ENCODE measurements at places on chromosomes 13 and 19. TPM values are rescaled to one million over a fixed set of nuclear protein-coding genes. Genes with fewer than 3 reads are reported as not detected.

GRCh38 chr13:94050039-94050438, 429.4 kb downstream of the DCT start:
- DNase-seq: no peak

DNA sequence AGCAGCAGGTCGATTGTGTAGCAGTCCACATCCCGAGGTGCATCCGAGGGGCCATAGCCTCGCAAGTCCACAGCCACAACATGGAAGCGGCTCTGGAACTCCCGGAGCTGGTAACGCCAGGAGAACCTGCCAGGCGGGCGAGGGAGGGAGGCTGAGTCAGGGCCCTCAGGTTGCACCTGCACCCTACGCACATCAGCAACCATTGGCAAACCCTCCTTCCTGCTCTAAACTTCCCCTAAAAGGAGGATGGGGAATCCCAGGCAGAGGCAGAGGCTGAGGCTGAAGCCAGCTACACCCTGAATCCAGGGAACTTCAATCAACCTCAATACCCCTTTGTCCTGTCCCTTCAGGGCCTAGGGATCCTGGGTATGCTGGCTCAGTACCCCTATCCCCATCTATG, 977 bp downstream of the EPHX3 start:
- no peak for DNase-seq

The FOXA3 gene
- not detected for total RNA-seq

The SYCN gene
- not detected for total RNA-seq

DNA sequence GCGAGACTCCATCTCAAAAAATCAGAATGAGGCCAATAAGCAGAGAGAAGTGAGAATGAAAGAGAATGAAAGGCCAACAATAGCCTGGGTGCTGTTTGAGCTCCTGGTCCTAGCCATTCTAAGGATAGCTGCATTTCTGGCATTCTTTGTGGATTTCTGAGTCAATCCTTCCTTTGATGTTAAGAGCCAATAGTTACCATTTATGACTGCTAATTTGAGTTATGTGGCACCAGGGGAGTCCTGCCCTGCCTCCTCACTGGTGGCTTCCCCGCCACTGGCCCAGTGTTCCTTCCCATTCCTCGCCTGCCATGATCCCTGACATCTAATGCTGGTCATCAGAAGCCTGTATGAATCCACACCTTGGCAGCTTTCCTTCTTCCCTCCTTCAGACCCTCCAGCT, 991.2 kb downstream of the UQCRFS1 start:
- no peak for DNase-seq

DNA sequence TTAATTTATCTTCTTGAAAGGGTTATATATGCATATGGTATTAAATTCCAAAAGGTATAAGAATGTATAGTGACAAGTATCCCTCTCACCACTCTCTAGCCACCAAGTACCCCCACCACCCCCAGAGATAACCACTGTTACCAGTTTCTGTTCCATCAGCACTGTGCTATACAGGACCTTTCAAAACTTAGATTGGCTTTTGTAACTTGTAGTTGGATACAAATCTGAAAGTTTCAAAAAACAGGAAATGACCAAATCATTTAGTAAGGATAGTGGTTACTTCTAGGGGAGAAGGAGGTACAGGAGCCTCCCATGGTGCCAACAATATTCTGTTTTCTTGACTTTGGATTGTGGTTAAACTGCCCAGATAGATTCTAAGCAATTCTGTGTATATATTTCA, 56.7 kb downstream of the AKAP11 start:
- no peak for DNase-seq

- DNase-seq: no peak
Observed at GRCh38 chr19:54440641-54441040, 8.4 kb upstream of the LENG8 start.

DNA sequence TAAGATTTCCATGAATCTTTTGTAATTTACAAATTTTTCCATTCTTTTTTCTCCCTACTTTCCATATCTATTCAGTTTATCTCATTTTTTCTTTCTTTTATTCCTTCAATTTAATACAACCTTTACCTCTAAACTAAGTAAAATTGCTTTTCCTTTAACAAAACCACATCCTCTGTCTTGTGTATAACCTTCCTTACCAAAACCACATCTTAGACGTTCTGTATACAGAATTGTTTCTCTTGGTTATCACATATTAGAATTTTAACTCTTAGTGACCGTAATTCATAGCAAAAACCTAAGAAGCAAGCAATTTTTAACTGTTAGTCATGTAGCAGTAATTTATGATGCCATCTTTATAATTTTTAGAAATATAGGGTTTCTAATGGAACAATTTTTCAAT, 15.0 kb downstream of the PPP5C start:
- DNase-seq: no peak

DNA sequence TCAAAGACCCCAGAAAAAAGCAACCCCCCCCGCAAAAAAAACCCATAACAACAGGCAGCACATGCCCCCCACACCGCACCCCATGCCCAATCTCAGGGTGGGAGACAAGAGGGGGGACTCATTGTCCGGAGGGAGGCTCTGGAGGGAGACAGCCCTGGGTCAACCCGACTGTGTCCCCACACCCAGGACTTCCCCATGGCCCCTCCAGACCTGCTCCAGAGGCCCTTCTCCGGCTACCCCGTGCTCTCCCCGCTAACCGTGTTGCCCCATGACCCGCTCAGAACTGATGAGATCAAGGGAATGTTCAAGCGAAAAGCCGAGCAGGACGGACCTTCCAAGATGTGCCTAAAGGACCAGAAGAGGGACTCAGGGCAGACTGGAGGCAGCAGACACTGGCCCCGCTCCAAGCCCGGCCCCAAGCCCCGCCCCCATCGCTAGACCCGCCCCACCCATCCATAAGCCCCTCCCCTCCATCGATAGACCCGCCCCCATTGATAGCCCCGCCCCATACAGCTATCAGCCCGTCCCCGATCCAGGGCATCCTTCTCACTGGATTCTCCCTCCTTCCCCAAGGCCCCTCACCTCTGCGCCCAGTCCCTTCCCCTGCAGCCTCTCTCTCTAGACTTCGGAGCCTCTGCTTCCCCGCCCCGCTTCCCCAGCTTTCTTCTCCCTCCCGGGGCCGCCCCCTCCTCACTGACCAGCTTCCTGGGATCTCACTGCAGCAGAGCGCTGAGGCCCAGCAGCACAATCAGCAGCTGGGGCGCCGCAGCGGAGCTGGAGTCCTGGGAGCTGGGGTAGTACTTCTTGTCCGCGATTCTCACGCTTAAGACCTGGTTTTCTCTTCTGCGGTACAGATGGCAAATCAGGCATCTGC, 2.2 kb downstream of the BST2 start:
- DNase-seq: no peak

- DNase-seq: no peak
Observed at GRCh38 chr19:2542341-2543069, 66.6 kb downstream of the GADD45B start.

The ZNF791 gene
- 22.9 TPM for total RNA-seq

The SCN1B gene
- 2.0 TPM for total RNA-seq

The ZNF235 gene
- total RNA-seq: 10.0 TPM

GRCh38 chr13:73754241-73754640, 380.0 kb downstream of the KLF12 start:
- DNase-seq: no peak

DNA sequence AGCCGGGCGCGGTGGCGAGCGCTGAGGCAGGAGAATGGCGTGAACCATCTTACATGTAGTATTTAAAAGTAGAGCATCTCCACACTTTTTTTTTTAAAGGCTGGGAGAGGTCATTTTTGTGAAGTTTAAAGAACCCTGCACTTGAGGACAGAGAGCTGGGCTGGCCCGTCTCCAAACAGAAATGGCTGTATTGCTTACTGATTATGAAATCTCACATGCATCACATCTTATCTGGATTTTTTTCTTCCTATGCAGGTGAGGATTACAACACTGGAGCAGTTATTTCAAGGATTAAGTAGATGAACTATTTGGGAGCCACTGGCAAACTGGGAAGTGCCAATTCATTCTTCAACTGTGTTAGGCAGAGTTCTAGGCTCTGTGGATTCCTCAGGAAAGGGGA, 59.5 kb downstream of the TEX26 start:
- DNase-seq: no peak

DNA sequence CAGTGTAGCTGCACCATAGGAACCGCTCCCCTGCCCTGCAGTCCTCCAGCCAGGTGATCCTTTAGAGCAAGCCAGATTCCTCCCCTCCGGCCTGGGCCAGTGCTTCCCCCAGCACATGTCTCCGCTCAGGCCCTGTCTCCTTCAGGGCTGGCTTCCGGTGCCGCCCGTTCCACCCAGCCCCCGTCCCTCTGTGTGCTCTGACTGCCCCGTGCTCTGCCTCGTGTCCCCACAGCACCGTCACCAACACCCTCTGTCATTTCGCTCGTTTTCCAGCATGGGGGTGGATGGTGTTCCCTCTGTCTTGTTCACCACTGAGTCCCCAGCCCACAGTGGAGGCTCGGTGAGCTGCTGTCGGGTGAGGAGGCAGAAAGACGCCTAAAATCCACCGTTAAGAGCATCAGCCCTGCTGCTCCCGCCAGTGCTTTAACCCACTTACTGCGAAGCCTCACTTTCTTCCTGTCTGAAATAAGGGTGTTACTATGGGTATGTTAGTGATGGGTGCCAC, 54.5 kb downstream of the TSSK6 start:
- DNase-seq: peak; percentile 31

DNA sequence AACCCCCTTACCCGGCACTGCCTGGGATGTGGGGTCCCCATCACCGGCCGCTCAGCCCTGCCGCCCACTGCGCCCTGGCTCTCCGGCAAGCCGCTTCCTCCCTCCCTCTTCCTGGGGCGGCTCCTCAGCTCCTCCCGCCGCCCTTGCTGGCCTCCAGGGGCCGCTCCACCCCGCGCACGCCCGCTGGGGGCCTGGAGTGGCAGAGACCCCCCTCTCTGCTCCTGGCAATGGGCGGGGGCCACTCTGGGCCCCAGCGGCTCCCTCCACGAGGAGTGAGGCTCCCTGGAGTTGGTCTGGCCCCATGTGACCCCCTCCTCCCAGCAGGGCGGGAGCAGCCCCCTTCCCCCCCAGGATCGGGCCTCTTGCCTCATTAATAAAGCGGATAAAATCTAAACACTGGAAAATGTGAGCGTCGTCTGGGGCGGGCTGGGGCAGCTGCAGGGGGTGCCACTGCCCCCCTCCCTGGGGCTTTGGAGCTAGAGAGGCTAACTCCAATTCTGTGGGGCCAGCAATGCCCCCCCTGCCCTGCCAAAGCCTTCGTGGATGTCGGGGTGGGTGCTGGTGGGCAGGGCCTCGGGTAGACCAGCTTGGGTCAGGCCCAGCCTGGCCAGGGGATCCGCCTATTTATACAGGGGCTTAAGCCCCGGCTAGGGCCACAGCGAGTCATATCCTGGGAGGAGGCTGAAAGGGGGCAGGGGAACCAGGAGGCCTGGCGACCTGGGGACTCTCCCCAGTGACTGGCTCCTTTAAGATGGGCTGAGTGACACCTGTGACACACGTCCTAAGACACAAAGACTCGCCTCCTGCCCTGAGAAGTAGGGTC, at the start of gene PTGER1:
Gene PTGER1 (minus strand): TSS at position 104 of the 823 bp plus-strand sequence. CDS start 1,034 bp downstream, outside the sequence.
- peak; percentile 57 for DNase-seq

GRCh38 chr13:66623129-66623820, 606.9 kb downstream of the PCDH9 start:
- DNase-seq: no peak

GRCh38 chr13:112240076-112240475, 136.1 kb upstream of the SPACA7 start:
- no peak for DNase-seq

GRCh38 chr19:12603714-12604113, 6.9 kb downstream of the ZNF490 start:
- peak; percentile 22 for DNase-seq

All from A673 (cell line).